ENCODE measurements at places on chromosomes 16 and 17.
A peak's percentile ranks its signal among the peaks of the same experiment; 100 is the strongest.

- no peak for DNase-seq
Observed at GRCh38 chr16:77213542-77214106, 14.4 kb downstream of the SYCE1L start.

DNA sequence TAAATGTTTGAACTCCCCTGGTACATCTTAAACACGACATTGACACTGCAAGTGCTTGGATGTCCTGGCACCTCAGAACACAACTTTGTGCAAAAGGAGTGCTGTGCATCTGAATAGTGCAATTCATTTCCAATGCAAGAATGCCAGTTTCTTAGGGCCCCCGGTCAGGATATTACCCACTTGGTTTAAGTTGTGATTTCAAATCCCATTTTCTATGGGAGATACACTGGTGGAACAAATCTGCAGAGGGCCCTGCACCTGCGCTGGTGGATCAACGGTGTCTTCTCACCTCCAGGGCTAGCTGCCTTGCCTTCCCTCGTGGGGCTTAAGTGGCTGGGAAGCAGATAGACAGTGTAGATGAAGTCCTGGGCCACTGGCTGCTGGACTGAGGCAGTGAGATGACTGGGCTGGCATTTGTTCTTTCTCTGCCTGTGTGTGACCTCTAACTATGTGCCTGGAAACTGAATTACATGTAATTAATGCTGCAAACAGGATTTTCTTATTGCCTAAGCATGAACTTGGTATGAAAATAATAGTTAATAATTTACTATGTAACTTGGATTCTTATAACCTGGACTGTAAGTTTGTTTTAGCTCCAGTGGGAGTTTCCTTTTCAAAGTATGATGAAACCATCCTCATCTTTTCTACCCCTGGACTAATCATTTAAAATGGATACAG, 20.9 kb downstream of the HAPSTR1 start:
- no peak for DNase-seq

- peak; percentile 68 for DNase-seq
Observed at GRCh38 chr17:62653002-62653825, 25.7 kb downstream of the MRC2 start.

GRCh38 chr17:29565643-29566472, 979 bp downstream of the ABHD15 start:
- DNase-seq = peak; percentile 82

- DNase-seq = no peak
Observed at GRCh38 chr17:79619636-79620206, 8.9 kb upstream of the RBFOX3 start.

GRCh38 chr17:18258356-18259038, at the start of gene FLII:
Gene FLII, minus strand, starts transcription at chr17:18258738. Its CDS starts 48 bp downstream, at chr17:18258690.
- DNase-seq = peak; percentile 70

- DNase-seq = no peak
Observed at GRCh38 chr16:81148277-81148676, 52.1 kb upstream of the GCSH start.

DNA sequence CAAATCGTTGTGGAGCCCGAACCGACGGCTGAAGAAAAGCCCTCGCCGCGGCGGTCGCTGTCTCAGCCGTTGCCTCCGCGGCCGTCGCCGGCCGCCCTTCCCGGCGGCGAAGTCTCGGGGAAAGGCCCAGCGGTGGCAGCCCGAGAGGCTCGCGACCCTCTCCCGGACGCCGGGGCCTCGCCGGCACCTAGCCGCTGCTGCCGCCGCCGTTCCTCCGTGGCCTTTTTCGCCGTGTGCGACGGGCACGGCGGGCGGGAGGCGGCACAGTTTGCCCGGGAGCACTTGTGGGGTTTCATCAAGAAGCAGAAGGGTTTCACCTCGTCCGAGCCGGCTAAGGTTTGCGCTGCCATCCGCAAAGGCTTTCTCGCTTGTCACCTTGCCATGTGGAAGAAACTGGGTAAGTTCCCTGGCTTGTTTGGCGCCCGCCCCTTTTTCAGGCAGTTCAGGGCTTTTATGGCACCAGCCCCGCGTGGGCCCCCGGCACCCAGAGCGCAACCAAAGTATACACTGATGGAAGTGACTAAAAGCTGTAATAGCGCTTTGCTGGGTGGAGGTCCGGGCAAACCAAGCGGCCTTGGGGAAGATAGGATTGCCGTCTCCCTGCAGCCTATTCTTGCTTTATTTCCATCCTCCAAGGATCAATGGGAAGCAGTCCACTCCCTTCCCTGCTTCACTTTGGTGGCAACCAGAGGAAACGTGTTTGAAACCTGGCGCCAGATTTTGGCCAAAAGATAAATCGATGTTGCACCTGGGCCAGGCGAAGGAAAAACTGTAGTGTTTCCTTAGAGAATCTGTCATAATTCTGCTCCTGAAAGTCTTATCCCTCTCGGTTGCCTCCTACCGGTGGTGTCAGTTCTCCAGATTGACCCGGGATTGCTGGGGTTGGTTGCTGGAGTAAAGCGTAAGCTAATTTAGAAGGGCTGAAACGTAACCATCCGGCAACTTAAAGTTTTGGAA, 775 bp downstream of the PPM1D start:
- peak; percentile 94 for DNase-seq

- DNase-seq = peak; percentile 25
Observed at GRCh38 chr16:81553080-81553813, 108.6 kb downstream of the CMIP start.

- no peak for DNase-seq
Observed at GRCh38 chr16:71610447-71610846, 15.5 kb upstream of the MARVELD3 start.

DNA sequence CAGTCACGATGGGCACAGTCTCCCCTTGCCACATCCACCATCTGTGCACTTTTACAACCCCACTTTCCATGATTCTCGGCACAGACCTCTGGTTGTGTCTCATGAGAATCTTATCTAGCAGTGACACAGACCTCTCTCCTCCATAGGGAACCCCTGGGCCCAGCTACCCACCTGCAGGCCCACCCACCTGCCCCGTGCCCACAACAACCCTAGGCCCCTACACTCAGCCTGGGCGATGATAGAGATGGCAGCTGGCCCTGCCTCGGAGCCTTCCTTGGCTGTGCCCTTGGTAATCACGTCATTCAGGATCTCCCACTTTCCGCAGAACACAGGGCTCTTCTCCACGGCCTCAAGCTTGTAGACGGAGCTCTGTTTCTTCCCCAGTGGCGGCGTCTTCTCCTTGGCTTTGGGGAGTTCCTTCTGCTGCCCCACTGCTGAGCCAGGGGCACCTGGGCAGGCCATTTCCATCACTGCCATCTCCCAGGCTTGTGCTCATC, 26.5 kb downstream of the MAP3K14 start:
- DNase-seq = no peak

DNA sequence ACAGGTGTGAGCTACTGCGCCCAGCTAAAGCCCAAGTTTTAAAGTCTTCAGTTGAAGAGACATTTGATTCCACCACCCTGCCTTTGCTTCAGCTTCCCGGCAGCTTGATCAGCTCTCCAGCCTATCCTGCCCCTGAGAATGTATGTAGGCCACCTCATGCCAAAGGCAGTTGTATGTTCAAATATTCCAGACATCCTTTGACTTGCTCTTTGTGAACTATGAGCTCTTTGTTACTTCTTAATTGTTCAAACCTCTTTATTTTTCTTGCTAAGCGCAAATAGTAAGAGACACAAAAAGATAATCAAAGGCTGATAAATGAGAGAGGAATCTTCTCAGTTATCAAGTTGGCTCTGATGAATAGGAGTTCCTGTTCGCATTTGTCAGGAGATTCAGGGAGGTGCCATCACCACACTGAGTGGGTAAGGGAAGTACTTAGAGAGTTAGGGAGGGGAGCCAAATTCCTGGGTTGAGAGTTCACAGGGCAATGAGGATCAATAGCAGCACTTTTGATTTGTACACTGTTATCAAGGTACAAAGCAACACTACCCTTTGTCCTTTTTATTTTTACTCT, 32.0 kb upstream of the SUPT4H1 start:
- DNase-seq = no peak

DNA sequence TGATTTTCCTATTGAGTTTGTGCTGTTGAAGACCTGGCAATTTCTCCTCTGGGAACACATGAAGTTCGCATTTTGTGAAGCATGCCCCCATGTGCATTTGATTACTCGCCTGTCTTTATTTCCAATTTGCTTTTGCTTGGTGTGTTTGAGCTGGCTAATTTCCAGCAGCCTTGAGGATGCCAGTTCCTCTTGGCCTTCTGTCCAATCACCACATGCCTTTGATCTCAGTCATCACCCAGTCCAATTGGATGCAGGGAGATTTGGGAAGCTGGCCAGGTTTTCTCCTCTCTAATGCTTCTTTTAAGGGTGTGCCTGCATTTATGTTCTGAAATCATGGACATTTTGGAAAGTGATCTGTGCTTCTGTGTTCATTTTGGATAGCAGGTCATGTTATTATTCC, 3.8 kb upstream of the TMEM100 start:
- no peak for DNase-seq

- no peak for DNase-seq
Observed at GRCh38 chr16:56199164-56199563, 7.9 kb downstream of the GNAO1 start.

DNA sequence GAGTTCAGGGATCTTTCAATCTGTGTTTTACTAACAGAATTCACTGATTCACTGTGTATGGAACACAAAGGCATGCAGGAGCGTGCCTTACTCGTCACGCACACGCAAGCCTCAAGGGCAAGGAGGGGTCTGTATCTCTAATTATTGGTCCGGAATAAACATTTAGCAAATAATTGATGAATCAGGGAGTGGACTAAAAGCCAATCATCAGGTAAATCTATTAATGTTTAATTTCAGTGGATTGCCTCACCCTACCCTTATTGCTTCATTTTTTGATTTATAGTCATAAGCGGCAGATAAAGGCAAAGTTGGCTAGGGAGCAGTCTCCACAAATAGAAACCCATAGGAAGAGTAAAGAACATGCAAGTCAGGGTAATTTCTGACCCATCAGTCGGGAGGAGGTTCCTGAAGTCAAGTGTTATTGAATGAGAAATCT, 7.4 kb upstream of the HSD17B2 start:
- DNase-seq = no peak
